Suppressor macrophage (primary cell): ENCODE measurements at places on chromosomes 2 and 18.

GRCh38 chr2:191604154-191604553, 73.8 kb upstream of the NABP1 start:
- no peak for DNase-seq

GRCh38 chr2:37802899-37803379, 122.1 kb upstream of the RMDN2 start:
- DNase-seq: no peak

GRCh38 chr18:35511833-35512232, 14.1 kb upstream of the INO80C start:
- no peak for DNase-seq

DNA sequence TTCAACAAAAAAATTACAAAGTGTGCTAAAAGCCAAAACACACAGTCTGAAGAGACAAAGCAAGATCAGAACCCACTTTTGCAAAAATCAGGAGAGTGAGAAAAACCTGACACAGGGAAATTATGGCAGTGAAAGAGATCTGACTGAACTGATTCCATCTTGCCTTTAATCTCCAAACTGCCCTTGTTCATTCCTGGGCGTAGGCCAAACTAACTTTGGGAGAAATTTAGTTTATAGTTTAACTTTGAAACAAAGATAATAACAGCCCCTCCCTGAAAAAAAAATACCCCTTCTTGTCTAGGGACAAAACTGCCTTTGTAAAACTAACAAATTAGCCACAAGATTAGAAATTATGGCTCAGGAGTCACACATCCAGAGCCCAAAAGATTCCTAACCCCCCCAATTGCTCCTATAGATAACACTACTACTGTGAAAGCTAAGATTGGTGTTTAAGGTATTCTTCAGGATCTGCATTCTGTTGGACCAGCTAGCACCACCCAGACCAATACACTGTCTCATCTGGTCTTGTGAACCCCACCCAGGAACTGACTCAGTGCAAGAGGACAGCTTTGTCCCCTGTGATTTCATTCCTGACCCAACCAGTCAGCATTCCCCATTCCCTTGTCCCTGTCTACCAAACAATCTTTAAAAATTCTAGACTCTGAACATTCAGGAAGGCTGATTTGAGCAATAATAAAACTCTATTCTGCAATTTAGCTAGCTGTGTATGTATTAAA, 226.1 kb upstream of the SH3BP4 start:
- DNase-seq: no peak

GRCh38 chr2:159046966-159047365, 78.5 kb downstream of the TANC1 start:
- peak; percentile 10 for DNase-seq

DNA sequence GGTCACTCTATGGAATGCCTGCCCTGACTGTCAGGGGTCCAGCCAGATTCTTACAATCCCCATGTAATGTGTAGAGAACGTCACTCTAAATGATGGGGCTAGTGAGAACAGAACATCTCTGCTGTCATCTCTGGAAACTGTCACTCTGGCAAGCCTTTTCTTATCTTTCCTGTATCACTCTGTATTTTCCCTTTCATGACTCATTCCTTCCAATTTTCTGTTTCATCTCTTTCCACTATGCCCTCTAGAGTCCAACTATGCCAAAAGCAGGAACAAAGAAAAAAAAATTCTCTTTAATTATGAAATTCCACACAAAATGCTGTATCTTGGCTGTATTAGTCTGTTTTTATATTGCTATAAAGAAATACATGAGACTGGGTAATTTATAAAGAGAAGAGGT, 608.8 kb downstream of the ADCYAP1 start:
- DNase-seq: no peak

GRCh38 chr18:40102903-40103302, 1852.1 kb upstream of the PIK3C3 start:
- no peak for DNase-seq

DNA sequence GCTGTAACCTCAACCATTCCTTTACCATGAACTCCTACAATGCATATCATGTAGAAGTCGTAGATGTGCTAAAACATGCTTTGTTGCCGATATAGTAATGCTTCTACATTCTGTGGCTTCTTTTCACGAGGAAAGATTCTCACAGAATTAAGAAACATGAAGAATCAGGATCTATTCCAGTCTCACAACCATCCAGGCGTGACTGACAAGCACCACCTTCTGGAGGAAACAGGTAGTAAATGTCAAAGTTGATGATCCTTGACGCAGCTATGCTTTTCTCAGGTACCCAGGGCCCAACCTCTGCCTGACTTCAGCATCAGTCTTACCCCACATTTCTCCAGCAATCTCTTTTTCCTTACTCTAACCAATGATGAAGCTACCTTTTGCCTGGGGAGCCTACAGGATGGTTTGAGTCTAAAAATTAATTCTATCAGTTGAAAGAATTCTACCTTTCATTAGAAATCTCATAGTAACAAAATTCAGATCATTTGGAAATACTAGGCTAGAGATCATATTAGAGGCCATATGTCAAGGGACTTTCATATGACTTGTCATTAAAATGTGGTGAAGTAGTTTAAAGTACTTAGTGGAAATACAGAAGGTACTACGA, 123.3 kb upstream of the RND3 start:
- DNase-seq: no peak

DNA sequence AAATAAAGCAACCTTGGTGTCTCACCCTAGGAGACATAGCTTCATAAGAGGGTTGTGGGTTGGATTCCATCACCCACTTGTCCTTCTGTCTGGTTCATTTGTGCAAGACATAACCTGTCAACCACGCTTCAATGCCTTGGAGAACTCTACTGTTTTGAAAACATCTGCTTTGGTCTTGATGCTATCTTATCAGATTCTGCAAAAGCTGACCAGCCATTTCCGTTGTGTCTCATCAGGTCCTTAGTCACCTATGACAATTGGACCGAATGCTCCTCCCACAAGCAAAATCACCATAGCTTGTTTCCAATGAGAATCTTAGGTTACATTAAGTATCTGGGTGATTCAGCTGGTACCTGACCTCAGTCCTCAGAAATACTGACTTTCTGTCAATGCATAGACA, 35.4 kb downstream of the STAT4 start:
- DNase-seq: no peak

GRCh38 chr18:34694591-34695165, 15.4 kb upstream of the DTNA start:
- no peak for DNase-seq

DNA sequence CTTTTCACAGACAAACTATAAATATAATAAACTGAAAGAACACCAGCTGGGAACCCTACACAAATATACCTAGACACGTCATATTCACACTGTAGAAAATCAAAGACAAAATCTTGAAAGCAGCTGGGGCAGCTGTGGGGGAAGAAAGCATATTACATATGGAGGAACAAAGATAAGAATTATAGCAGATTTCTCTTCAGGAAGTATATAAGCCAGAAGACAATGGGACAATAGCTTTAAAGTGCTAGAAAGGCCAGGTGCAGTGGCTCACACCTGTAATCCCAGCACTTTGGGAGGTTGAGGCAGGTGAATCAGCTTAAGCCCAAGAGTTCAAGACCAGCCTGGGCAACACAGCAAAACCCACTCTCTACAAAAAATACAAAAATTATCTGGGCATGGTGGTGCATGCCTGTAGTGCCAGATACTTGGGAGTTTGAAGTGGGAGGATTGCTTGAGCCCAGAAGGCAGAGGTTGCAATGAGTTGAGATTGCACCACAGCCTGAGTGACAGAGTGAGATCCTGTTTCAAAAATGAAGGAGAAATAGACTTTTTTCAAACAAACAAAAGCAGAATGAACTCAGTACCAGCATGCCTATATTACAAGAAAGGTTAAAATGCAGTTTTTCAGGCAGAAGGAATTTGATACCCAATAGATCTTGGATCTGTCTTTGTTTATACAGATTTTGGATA, 26.8 kb upstream of the ERCC3 start:
- DNase-seq: peak; percentile 54

DNA sequence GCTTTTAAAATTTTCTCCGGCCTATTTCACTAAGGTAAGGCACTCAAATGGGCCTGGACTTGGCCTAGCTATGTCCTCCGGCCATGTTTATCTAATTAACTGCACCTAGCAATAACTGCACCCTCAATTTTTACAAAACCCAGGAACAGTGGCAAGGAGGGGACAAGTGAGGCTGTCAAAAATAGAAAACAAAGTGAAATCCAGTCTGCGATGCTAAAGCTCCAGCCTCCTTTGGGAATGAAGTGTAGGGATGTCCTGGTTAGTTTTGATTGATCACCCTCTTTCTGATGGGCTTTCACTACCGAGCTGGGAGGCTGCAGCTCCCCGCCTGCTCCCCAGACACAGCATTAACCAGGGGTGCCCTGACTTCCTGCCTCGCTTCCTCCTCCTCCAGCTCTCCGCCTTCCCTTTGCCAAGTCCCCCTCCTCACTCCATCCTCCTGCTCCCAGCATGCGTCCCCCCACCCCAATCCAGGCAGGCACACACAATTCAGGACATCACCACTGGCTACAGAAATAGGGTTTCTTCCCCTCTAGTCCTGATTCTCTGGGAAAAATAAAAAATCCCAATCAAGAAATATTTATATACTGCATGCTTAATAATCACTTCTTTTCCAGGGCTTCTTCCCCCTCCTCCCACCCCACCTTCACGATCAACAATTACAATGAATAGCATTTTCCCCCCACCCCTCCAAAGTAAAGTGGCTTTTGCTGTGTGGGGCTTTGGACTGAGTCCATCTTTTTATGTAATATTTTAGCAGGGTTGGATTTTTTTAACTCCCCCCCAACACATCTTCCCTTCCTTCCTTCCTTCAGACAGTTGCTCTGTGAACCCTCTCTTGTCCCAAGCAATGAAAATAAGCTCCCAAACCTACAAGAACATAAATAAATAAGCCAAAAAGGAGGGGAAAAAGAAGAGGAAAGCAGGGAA, 3.3 kb upstream of the POU3F3 start:
- no peak for DNase-seq

GRCh38 chr2:203802342-203803052, 65.1 kb upstream of the CTLA4 start:
- peak; percentile 81 for DNase-seq

- no peak for DNase-seq
Measured at GRCh38 chr2:238573916-238574315, 147.2 kb downstream of the ASB1 start.

DNA sequence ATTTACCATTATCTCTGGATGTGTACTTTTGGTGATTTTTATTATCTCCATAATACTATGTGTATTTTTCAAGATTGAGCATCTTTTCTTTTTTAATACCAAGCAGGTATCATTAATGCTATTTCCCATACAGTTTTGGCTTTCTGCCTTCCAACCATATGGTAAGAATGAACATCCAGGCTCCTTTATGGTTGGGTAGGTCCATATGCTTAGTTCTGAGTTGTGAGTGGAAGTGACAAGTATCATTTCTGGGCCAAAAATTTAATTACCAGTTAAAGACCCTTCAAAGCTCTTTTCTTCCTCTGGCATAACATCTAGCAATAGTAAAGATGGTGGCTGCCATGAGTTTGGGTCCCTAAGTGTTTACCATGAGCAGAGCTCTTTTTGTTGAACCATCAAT, 4.3 kb upstream of the RBM43 start:
- no peak for DNase-seq

DNA sequence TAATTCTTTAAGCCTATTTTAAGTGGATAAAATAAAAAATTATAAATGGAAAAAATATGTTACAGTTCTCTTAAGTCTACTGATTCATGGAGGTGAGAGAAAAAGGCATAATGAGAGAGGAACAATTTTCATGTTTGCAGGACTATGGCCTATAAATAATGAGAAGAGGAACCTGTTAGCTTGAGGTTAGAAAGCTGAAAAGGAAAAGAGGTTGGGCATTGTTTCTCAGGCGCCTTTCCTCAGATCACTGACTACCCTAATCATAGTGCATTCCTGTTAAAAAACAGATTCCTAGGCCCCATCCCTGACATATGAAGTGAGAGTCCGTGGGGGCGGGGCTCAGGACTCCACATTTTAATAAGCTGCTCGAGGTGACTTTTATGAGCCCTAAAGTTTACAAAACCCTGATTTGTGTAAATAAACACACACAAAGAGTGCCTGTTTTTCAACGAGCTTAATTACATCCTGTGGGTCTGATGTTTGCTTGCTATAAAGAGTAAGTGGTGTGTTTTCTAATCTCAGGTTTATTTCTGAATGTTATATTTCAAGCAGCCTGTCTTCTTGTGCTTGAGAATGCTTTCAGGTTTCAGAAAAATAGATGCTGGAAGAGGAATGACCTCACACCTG, 335.5 kb downstream of the CLIP4 start:
- no peak for DNase-seq

DNA sequence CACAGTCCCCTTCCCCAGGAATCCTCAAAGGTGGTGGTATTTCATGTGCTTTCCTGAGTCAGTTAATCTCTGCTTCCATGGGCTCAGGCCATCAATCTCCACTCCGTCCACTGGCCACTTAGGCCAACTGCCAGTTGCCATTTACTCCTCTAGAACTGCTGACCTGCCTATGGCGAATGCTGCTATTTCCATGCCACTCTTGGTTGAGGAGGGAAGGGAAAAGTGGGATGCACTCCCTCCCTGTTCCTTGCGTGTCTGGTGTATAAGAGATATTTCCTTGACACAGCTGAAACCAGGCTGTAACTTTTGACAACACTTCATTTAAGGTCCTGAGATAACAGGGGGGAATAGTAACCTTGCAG, 261.5 kb downstream of the MREG start:
- no peak for DNase-seq

DNA sequence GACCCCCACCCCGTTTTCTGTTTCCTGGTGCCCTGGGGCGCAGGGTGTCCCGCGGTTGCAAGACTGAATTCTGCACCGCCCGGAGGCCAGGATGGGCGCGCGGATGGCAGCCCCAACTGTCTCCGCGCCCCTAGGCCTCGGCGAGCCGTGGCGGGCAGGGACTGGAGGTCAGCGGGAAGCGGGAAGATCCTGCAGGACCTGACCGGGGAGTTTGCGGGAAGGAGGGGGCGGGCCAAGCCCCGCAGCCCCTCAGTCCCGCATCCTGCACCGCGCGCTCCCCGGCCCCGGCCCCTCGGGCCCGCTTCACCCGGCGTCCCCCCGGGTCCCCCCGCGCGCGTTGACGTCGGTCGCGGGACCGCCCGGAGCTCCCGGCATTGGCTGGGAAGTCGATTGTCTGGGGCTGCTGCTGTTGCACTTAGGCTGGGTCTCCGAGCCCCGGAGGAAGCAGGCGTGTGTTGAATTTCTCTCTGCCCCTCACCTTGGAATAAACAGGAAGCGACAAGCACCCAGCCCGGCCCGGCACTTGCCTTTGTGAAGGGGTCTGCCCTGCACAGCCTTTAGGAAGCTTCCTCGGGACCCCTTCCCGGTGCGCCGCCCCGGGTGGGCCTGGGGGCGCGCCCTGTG, at the start of gene LDLRAD4:
Gene LDLRAD4 (plus strand): TSS at position 393 of the 624 bp plus-strand sequence.
- peak; percentile 71 for DNase-seq

- DNase-seq: no peak
Measured at GRCh38 chr2:120013597-120014223, 833 bp downstream of the EPB41L5 start.

DNA sequence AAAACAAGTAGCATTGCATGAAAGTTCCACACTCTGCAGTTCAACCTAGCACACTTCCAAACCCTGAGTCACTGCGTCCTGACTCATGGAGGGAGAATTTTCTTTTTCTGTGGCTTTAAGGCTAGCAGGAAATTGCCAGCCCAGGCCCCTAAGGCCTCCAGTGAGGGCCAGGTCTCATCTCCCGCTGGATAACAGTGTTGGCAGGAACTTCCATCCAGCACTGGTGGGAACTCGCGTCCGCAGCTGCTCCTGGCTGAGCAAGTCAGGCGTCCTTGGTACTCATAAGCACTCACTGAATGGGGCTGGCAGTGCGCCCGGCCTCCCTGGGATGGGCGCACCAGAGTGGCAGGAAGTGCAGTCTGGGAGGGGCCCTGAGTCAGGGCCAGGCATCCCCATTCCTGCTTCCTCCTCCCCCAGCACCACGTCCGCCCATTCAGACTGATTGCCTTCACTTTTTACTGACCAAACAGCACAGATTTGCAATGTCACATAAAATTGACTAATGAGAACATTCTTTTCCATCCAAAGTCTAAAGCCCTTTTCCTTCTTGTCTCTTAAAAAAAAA, 14.3 kb downstream of the MALL start:
- DNase-seq: peak; percentile 91
